Neural progenitor cell (in vitro differentiated cells): ENCODE measurements at places on chromosomes 3 and 15.

DNA sequence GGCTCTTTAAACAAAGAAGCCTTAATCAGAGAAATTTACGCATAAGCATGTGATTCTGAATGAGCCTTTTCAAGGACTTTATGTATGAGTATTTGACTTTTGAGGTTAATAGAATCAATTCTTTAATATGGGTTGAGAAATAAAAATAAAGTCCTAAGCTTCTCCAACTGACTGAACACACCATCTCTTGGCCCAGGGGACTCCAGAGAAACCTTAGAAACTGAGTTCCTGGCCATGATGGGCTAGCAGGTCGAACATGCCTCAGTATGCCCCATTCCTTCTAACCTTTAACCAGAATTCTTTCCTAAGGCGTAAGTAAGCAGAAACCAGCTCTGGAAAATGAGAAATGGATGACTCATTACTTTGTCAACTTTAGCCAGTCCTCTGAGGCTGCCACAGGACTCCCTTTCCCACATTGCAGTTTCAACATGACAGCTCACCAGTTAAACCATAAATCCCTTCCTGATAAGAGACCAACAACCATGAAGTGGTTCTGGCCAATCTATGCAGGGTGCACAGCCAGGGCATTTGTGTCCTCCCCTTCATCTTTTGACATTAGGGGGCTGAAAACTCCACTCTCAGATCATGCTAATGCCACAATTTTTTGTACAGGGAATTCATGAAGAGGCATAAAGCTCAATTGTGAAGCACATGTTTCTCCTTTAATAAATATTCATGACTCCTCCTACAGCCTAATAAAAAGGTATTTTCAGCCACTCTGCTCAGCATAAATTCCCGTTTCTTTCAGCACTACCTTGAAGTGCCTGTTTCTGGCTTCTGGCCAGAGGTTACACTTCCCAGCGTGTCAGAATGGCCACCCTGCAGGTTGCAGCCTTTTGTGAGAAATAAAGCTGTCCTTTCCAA is 33.3 kb downstream of the TM4SF18 start:
- no peak for DNase-seq

DNA sequence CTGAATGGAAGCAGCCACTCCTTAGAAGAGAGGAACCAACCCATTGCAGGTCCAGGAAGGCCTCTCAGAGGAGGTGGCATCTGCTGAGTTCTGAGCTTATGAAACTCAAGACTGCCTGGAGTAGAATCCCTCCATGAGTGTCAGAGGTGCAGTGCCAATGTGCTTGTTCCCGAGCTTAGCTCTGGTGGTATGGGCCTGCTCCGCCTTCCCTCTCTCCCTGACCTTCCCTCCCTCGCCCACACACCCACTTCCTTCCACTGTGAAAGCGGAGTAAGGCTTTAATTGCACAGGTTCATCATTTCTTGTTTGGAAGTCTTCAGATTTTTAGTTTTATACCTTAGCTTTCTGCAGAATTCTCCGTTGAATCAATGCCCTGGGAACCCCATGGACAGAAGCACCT is 208.0 kb upstream of the BHLHE40 start:
- DNase-seq: no peak

- DNase-seq: no peak
Measured at GRCh38 chr3:28134198-28134597, 107.2 kb upstream of the CMC1 start.

- no peak for DNase-seq
Measured at GRCh38 chr3:195008816-195009215, 262.1 kb downstream of the XXYLT1 start.

- no peak for DNase-seq
Measured at GRCh38 chr15:72962054-72962702, 90.1 kb upstream of the NEO1 start.

GRCh38 chr3:173663696-173664111 is 266.2 kb downstream of the NLGN1 start:
- DNase-seq: no peak

DNA sequence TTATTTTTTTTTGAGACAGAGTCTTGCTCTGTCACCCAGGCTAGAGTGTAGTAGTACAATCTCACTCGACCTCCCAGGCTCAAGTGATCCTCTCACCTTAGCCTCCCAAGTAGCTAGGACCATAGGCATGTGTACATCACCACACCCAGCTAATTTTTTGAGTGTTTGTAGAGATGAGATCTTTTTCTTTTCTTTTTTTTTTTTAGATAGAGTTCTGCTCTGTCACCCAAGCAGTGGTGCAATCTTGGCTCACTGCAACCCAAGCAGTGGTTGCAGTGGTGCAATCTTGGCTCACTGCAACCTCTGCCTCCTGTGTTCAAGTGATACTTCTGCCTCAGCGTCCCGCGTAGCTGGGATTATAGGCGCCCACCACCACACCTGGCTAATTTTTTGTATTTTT is 5.2 kb downstream of the CEP97 start:
- DNase-seq: no peak

DNA sequence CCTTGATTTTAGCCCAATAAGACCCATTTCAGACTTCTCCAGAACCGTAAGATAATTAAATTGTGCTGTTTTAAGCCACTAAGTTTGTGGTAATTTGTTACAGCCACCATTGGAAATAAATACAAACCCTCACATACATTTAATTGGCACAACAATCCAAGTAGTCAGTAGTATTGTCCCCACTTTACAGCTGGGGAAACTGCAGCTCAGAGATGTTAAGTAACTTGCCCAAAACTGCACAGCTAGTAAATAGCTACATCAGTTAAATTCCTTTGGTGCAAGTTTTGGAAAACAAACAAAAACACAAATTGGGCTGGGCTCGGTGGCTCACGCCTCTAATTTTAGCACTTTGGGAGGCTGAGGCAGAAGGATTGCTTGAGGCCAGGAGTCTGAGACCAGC is 13.3 kb upstream of the IREB2 start:
- no peak for DNase-seq

- DNase-seq: no peak
Measured at GRCh38 chr3:157319672-157320071, 117.0 kb upstream of the PTX3 start.

GRCh38 chr3:182989566-182989965 is 9.2 kb upstream of the DCUN1D1 start:
- no peak for DNase-seq

DNA sequence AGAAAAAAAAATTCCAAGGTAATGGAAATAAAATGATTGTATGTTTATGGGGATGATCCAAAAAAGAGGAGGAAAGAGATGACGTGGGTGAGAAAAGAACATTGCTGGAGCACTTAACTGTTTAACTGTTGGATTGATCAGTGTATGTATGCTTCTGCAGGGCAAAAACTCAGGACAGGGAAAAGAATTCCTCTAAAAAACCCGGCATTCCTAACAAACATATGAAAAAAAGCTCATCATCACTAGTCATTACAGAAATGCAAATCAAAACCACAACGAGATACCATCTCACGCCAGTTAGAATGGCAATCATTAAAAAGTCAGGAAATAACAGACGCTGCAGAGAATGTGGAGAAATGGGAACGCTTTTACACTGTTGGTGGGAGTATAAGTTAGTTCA is 1.6 kb upstream of the PHLDB2 start:
- no peak for DNase-seq

DNA sequence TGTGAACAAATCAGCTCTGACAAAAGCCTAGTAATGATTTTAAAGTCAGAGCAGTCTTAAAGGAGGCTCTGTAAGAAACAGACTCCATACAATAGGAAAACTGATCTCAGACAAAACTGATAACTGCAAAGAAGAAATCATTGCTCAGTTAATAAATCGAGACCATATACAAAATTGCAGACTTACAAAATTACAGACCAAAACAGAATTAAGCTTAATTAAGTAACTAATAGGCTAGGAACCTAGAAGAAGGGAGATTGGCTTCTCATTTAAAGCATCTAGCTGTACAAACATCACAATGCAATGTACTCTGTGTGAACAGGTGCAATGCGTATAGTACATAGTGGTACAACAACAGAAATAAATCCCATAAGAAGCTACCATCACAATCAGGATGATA is 46.3 kb downstream of the ZBTB20 start:
- DNase-seq: no peak

GRCh38 chr15:100078511-100079220 is 263.1 kb downstream of the ADAMTS17 start:
- DNase-seq: no peak

DNA sequence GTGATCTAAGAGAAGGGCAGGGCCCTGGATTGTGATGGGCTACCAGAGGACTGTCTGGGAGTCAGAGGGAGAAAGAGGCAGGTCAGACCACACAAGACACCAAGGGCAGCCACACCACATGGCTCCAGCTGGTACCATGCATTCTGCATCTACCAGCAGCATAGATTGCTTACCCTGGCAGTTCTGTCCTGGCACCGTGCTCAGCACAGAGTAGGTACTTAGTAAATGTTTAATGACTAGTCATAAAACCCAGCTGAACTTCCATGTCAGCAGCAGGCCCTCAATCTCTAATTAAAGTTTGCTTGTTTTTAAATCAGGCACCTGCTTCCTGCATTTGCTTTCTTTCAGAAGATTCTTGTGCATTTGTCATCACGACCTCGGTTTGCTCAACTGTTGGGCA is 77.3 kb upstream of the ATP2B2 start:
- DNase-seq: no peak

- no peak for DNase-seq
Measured at GRCh38 chr3:13072239-13072599, 1.0 kb downstream of the IQSEC1 start.

GRCh38 chr3:66012711-66013110 is 26.0 kb downstream of the MAGI1 start:
- DNase-seq: no peak

- DNase-seq: no peak
Measured at GRCh38 chr3:163605915-163606314, 1472.4 kb downstream of the SI start.

DNA sequence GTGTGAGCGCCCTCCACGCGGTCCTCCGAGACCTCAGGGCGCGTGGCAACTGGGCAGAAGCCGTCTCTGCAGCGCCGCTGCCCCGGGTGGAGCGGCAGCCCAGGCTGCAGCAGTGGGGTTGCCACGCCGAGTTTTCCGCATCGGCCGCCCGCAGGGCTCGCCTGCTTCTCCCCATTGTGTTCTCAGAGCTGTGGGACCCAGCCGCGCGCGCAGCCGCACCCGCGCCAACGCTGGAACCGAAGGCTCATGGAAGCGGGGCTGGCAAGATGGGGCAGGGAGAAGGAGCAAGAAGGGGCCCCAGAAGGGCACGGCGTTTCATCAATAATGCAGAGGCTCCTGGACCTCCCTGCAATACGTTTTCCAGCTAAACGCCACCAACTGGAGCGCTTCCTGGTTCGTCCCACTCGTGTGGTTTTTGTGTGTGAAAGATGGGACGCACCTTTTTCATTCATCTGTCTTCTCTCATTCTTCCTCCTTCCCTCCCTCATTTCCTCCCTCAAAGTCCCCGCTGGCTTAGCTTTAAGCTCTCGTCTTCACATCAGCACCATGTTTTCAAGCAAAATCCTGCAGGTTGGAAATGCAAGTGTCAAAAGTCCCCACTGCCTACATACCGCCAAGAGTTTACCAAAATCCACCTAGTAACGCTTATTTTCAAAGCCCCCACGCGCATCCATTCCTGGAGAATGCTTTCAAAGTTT is 1.2 kb downstream of the ROBO1 start:
- peak; percentile 47 for DNase-seq

DNA sequence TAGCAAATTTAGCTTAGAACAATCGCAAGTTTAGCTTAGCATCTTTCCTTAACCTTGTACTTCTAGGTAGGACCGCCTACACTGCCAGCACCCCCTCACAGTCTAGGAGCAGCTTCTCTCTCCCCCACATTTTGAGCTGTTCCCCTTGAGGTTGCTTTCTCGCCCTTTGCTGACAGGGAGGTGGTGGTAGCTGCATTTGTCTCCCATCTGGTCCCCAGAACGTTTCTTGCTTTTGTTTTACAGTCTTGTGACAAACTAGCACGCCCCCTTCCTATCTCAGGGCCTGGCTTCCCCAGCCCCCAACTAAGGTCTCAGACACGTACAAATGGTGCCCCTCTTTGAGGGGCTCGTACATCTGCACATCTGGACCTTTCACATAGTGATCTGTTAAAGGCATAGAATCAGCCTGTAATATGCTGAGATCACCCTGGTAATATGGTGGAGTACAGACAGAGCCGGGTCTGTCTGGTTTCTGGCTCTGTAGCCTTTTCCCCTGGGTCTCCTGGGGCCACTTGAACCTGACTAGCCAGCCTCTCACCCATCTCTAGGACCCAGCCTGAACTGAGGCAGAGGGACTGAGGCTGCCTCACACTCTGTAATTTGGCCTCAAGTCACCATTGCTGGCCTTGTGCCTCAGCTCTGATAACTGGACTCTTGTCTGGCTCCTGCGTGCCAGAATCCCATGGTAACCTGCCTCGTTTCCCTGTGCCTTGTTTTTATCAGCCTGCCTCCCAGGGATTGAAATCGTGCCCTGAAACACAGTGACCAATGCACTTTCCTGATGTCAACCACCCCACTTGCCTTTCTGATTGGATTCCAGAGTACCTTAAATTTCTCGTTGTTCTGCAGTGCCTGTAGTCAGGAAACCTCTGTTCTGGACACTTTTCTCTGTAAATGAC is 27.7 kb downstream of the CRTC3 start:
- no peak for DNase-seq

DNA sequence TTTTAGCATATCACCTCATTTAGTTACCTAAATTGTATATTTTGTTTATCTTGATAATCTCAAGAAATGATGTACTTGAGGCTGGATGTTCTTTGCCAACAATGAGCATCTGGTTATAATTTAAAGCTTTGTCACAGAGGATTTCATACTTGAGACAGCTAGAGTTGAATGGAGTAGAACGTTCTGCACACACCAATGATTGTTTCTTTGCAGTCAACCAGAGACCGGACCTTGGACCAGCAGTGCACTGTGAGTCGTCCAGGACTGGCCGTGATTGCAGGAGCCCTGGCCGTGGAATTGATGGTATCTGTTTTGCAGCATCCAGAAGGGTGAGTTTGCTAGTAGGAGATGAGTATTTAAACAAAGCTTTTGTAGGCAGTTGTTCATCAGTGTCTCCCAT is 90.4 kb downstream of the ATG7 start:
- DNase-seq: no peak

DNA sequence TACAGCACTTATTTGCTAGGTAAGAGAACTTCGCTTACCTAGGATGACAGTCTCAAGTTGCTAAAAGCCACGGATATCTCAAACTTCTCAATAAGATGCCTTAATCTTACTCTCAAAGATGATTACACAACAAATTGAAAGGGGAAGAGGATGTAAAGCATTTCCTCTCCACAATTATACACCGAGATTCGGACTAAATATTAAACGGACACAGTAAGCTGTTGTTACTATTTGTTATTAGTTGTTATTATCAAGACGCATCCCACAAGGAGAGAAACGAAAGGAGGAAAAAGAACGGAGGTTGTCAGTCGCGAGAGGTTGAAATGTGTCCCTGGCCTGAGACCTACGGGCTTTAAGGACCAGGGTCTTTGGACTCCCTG is 660 bp downstream of the ZNF106 start:
- DNase-seq: no peak

- DNase-seq: no peak
Measured at GRCh38 chr3:196624907-196625306, 14.6 kb upstream of the NRROS start.

DNA sequence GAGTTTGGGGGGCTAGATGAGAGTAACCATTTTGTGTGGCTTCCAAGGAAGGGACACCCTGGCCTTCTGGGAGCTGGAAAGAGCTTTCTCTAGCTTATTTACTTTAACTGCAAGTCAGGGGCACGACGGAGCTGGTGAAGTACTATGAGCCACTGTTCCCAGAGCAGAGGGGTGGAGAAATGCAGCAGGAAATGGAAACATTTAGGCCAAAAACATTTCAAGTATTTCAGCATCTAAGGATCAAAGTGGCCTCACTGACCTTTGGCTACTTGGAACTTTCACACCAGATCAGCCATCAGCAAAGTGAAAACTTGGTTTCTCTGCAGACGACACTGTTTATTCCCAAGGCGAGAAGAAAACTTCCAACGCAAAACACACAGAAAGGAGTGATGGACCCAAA is 7.9 kb downstream of the DGKG start:
- no peak for DNase-seq
